Right lung (tissue), 10 donors: ENCODE measurements at places on chromosomes 2 and 18. TPM values are rescaled to one million over a fixed set of nuclear protein-coding genes. Genes with fewer than 3 reads are reported as not detected.

- no peak for DNase-seq
Measured at GRCh38 chr2:9497017-9497416, 22.7 kb downstream of the IAH1 start.

The RHOB gene
- 112 TPM for polyA plus RNA-seq

The KIAA2012 gene
- 1.5 TPM for polyA plus RNA-seq

The FAHD2B gene
- 26.9 TPM for polyA plus RNA-seq

The FAM237A gene
- polyA plus RNA-seq = not detected

The BCL11A gene
- 24.8 TPM for polyA plus RNA-seq

The EIPR1 gene
- 20.3 TPM for polyA plus RNA-seq

GRCh38 chr18:76610933-76611749 is 116.1 kb upstream of the ZNF516 start:
- no peak for DNase-seq

DNA sequence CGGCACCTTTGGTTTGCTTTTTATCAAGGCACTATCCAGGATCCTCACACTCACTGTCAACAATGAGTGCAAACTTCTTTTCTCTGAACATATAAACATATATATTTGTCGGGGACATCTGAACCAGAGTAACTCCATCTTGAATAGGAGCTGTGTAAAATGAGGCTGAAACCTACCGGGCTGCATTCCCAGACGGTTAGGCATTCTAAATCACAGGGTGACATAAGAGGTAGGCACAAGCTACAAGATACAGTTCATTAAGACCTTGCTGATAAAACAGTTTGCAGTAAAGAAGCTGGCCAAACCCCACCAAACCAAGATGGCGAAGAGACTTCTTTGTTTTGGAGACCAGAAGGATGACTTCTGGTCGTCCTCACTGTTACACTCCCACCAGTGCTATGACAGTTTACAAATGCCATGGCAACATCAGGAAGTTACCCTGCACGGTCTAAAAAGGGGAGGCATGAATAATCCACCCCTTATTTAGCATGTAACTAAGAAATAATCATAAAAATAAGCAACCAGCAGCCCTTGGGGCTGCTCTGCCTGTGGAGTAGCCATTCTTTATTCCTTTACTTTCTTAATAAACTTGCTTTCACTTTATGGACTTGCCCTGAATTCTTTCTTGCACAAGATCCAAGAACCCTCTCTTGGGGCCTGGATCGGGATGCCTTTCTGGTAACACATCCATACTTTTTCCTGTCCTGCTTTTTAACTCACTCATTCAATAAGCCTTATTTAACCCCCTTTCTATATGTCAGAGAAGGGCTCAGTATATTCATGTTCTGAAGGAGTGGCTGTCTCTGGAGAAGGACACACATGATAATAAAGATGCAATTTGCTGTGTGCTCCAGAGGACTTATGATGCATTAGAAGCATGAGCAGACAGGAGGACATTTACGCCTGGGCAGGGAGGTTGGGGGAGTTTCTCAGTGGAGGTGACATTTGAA is 65.4 kb downstream of the TACR1 start:
- DNase-seq = no peak
